ENCODE measurements at places on chromosomes 7 and 10.

DNA sequence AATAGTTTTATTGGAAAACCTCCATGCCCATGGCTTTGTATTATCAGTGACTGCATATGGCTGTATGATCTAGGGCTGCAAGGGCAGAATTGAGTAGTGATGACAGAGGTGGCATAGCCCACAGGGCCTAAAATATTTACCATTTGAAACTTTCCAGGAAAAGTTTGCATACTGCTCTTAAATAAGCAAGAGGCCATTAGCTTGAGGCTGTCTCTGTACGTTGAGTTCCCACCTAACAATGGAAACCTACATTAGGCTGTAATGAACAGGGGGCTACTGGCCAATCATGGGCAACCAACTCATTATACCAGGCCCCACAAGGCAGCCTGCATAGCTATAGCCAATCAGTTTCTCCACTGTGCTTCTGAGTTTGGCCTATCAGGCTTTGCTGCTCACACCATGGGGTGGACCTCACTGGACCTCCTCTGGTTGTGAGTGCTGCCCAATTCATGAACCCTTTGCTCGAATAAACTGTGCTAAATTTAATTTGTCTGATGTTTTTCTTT is 673 bp upstream of the ST8SIA6 start:
- no peak for DNase-seq

DNA sequence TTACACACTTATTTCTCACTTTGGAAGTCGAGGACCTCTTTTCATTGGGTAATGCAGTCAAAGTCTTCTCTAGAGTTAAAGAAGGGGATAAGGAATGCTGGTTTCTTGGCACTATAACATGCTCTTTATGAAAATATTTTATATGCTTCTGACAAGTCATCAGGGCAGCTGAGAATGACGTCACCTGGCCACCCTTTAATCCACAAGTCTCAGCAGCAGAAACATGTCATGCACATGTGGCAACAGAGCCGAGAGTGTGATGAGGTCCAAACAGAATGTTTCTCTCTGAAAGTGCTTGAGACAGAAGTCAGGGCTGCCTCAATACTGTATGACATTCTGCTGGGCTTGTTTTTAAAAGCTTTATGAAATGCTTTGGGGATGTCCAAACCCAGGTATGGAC is 63.5 kb upstream of the C10orf90 start:
- no peak for DNase-seq

DNA sequence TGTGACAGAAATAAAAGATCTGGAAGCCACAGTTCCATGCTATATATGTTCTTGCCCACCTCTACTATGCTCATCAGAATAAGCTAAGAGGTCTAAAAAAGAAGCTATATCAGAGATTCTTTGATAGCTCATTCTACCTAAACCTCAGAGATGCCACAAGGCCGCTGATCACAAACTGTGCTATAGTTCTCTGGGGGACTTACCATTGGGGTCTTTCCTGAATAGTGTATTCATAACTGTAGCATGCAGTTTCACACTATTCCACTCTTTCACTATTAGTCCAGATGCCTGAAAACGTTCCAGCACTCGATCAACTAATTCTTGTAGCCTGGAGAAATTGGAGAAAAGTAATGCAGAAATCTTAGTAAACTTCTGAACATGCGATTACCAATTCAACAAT is 44.5 kb upstream of the SPOCK2 start:
- no peak for DNase-seq

DNA sequence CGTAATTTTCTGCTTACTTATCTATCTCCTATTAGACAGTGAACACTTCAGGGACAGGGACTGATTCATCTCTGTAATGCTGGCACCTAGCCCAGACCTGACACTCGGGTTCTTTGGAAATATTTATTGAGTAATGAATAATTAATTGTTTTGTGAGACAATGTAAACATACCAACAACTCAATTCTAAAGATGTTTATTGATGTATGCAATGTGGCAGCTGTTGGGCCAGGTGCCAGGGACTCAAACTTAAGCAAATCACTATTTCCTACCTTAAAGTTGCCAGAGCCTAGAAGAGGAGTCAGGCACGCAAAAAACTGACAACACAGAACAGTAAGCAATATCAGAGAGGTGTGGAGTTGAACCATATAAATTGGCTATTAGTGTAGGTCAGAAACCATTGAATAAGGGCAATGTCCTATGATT is 63.6 kb upstream of the BMPER start:
- DNase-seq, result no peak

DNA sequence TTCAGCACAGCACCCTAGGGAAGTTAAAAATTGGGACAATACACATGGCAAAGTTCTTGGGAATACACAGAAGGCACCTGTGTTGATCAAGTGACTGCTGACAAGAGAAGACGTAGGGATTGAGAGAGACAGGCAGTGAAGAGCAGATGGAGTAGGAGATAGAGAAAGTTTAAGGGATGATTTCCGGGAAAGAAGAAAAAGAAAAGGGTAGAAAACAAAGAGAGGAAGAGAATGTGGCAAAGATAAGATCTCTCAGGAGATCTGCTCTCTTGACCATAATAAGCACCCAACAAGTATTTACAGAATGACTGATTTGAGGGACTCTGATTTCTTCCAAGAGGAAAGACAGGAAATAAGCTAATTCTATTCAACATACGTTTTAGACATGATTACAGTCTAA is 15.1 kb upstream of the RALA start:
- DNase-seq, result no peak

- DNase-seq, result no peak
These were observed 353 bp downstream of the MOGAT3 start for GRCh38 chr7:101200504-101200861.

GRCh38 chr10:116688741-116689495 is 53.4 kb downstream of the HSPA12A start:
- no peak for DNase-seq

DNA sequence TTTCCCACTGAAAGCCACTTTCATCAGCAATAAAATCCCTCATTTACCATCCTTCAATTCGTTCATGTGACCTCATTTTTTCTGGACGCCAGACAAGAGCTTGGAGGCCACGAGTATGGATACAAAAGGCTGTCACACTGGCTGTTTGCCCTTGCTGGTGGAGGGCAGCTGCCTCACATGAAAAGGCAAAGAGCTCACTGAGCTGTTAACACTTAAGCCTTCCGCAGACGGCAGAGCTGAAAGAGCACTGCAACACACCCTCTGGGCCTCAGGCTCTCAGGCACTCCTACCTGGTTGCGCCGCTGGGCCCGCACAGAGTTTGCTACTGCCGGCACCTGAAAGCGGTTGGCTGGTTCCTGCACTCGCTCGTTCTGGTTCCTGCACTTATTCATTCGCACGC is 193.5 kb downstream of the CFTR start:
- no peak for DNase-seq

GRCh38 chr7:127733986-127734385 is 82.0 kb downstream of the SND1 start:
- DNase-seq, result no peak

DNA sequence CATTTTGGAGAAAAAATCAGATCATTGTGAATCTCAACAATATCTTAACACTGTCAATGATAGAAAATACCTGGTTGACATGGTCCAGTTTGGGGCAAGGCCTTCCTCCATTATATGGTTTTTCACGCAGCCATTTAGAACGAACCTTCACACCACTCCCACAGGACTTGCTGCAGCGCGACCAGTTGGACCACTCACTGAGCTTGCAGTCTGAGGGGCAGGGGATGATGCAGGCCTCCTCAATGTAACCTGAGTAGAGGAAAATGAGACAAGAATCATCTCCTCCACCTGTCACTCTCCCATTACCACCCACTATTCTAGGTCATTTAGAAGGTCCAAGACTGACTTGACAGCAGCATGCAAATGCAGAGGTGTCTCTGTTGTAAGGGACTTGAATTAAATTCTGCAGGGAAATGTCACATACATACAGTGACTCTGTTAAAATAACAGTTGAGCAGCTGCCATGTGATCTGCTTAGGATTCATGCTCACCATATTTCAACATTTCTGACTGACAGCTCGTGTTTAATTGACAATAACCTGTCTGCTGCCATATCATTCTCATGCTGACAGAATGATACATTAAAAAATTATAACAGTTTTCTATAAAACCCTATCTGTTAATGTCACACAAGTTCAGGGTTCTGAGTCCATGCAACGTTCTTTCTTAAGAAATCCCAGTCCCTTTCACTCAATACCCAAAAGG is 403.0 kb downstream of the THSD7A start:
- no peak for DNase-seq

- no peak for DNase-seq
These were observed 8.9 kb downstream of the DHTKD1 start for GRCh38 chr10:12077580-12078180.

GRCh38 chr7:100101016-100101862 is at the start of the genes AP4M1 and MCM7:
AP4M1 (plus strand) TSS chr7:100101643; CDS start chr7:100101715, 72 bp downstream.
MCM7 (minus strand) TSS chr7:100101397; CDS start chr7:100101294, 103 bp downstream.
- DNase-seq, result peak; percentile 96

- no peak for DNase-seq
These were observed 47.2 kb downstream of the AGK start for GRCh38 chr7:141598408-141598807.

DNA sequence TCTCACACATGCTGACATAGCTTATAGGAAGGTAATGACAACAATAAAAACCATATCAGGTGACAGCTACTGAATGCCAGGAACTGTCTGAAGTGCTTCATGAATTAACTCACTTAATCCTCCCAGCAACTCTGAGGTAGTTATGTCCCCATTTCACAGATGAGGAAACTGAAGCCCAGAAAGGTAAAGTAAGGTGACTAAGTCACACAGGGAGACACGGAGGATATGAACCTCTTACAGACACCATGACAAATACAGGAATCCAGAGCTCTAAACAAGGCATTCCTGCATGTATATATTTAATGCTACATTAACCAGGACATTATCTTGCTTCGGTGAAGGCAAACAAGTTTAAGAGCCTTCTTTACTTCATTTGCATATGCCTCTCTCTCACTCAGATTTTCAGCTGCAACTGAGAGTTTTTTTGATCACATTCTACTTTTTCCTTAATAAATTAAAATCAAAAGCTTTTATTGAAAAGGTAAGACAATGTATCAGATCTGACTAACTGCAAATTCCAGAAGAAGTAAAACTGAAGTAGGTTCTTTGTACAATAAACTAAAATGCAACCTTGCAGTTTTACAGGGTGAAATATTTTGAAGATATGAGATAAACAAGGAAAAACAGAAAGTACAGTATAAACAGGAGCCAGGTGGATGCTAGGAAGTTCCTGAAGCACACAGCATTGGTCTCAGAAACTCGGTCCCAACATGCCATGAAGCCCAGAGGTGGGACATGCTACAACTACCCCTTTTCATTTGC is 79.5 kb downstream of the SGMS1 start:
- DNase-seq, result no peak

DNA sequence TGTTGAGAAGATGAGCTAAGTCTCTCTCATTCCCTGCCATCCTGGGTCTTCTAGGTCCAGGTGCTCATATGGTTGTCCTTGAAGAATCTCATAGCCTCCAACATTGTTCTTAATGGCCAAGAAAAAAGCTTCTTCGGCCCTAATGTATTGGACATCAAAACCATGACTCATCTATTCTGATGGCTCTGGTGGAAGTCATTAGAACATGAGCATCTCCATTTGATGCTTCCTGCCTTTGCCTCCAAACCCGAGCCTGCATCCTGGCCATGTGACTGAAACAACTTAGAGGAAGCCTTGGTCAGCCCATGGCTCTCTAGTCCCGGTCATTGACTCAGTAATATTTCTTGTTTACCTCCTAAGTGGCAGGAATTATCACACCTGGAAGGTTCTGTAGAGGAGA is 264.1 kb upstream of the FZD8 start:
- DNase-seq, result no peak

- DNase-seq, result no peak
These were observed 10.1 kb upstream of the SEMA3A start for GRCh38 chr7:84204655-84205054.

- no peak for DNase-seq
These were observed 21.4 kb upstream of the HELLS start for GRCh38 chr10:94524146-94524545.

GRCh38 chr7:156629873-156630272 is 10.7 kb upstream of the RNF32 start:
- no peak for DNase-seq

DNA sequence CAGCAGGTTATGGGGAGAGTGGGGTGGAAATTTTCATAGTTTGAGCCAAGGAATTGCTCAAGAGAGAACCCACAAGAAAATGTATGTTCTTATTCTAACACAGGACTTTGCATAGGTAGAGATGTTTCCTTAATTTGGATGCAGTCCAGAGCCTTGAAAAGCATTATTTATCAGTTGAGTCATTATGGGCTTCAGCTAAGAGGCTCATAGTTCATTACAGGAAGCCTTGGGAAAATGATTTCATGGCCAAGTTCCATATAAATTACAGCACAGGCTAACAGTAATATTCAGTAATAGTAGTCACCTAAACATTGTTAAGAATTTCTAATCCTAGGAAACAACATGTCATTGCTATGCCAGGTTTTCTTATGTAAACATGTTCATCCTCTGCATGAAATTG is 131.1 kb upstream of the PTPRZ1 start:
- no peak for DNase-seq

- DNase-seq, result no peak
These were observed 4.1 kb upstream of the NT5C2 start for GRCh38 chr10:103197174-103197573.

GRCh38 chr10:112951359-112952281 is 1.6 kb downstream of the TCF7L2 start:
- no peak for DNase-seq

- no peak for DNase-seq
These were observed 86.0 kb downstream of the FANK1 start for GRCh38 chr10:125982260-125982948.

- no peak for DNase-seq
These were observed 32.0 kb downstream of the ANTXRL start for GRCh38 chr10:46318799-46319198.

- no peak for DNase-seq
These were observed 320.5 kb downstream of the MAGI2 start for GRCh38 chr7:79132844-79133451.

GRCh38 chr7:121563177-121563576 is 167.1 kb upstream of the FAM3C start:
- DNase-seq, result no peak

DNA sequence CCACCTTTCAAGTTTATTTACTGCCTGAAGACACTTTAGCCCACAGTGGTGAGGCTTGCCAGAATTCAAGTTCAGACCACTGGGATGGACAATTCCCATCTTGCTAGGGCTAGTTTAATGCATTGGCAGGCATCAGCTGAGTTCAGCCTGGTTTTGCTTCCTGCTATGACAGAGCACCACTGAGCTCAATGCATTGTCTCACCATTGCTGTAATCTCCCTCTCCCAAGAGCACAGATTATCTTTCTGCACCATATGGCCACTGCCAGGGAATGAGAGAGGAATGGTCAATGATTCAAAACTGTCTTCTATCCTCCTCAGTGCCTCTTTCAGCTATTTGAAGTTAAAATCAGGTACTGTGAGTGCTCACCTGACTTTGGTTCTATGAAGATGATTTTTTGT is 160.8 kb downstream of the XPNPEP1 start:
- no peak for DNase-seq

- no peak for DNase-seq
These were observed 157.3 kb downstream of the TMEM178B start for GRCh38 chr7:141231018-141231792.

DNA sequence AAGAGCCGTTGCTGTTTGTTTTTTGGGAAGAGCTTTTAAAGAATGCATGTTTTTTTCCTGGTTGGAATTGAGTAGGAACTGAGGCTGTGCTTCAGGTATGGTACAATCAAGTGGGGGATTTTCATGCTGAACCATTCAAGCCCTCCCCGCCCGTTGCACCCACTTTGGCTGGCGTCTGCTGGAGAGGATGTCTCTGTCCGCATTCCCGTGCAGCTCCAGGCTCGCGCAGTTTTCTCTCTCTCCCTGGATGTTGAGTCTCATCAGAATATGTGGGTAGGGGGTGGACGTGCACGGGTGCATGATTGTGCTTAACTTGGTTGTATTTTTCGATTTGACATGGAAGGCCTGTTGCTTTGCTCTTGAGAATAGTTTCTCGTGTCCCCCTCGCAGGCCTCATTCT is 31.6 kb downstream of the PFKFB3 start:
- DNase-seq, result no peak
